Activated T-cell treated with anti-CD3 and anti-CD28 coated beads, Interleukin-2, amount 50 U/mL, for 1 hour (primary cell): ENCODE measurements at places on chromosomes 11 and 22.

- DNase-seq = peak; percentile 54
These were observed 2.6 kb downstream of the CD44 start for GRCh38 chr11:35141571-35141971.

DNA sequence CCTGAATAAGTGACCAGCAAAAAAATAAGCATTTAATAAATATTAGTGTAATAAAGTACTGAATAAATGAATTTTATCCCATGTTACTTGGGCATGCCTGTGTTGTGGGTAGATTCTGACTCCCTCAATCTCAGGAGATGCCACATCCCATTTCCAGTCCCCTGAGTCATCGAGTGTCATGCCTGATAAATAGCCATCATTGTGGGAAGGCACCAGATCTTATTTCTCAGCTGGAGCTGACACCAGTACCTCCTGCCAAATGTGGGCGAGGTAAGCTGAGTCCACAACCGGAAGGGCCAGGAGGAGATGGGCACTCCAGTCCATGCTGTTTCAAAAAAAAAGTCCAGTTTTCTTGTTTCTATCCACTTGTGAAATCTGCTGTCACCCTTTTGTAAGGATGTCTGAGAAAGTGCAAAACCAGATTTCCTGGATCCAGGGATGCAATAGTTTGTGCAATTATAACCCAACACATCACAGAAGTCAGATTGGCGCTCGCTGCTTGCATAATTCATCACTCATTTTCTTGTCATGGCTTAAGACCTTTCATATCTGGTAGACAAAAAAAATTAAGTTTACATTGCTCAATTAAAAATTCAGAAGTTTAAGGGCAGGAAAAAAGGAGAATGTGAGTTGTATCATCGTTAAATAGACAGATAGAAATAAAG is 311.6 kb downstream of the MIAT start:
- DNase-seq = no peak

DNA sequence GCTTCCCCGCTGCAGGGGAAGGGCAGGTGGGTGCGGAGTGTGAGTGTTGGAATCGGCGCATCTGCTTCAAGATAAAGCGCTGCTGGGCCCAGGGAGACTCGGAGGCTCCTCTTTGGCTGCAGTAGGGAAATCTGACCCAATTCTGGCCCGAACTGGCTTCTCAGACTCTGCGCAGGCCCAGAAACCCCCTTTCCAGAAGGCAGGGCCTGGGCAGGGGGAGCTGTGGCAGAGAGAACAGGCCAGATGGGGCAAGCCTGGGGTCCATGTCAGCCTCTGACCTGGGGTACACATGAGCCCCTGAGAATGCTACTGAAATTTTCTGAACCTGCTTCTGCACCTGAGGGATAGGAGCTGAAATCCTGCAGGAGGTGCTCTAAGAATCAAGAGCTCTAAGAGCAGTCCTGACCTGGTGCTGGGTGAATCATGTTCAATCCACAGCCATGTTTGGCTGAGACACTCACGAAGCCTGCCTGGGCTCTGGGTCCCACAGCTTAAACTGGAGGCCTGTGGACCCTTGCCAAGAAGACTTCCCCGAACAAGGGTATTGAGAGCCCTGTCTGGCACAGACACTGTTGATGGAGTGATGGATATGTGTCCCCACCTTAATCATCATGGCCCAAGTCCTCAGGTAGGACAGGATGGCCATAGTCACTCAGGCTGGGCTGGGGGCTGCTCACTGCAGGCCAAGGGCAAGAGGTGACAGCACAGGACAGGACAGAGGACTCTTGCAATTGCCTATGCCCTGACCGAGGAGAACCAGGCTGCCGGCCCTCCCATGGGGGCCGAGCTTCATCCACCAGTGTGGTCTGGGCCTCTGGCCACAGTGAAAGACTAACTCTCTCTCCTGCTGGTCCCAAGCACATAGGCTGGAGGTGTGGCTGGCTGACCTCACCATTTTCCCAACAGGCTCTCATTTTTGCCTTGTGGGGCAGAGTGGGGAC is 6.9 kb downstream of the RAB3IL1 start:
- DNase-seq = no peak

GRCh38 chr11:34214961-34215805 is 109.8 kb downstream of the NAT10 start:
- peak; percentile 23 for DNase-seq

DNA sequence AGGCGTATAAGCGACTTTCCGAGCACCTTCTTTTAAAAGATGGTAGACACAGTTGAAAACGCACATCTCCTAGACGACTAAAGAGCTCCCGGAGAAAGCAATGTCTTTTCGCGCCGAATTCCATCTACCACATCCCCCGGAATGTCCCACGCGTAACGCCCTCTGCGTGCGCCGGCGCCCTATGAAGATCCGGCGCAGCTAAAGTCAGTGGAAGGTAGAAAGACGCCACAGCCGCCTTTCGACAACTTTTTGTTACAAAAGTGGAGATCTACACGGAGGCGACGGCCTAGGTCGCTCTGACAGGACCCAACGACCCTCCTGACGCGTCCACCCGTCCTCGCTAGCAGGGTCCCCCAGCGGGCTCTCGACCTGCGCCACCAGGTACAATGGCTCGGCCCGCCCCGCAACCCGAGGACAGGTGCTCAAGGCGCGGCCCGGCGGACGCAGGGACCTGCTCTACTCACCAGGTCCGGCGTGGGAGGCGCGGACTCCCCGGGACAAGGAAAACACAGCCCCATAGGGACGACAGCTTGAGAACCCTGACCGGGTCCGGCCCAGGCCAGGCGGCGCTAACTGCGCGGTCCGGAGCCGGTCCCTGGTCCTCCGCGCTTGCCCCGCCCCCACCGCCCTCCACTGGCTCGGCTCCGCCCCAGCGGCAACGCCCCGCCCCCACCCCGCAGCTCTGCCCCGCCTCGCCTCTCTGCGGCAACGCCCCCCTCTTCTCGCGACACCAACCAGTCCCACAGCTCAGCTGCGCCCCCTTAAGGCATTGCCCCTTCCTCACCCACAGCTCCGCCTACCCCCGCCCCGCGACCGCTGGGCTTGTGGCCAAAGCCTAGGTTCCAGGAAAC is at the start of gene SVIP:
Gene SVIP, minus strand, starts transcription at position 571 of the 851 bp plus-strand sequence. Its CDS starts 53 bp downstream, at position 518.
- DNase-seq = peak; percentile 94

DNA sequence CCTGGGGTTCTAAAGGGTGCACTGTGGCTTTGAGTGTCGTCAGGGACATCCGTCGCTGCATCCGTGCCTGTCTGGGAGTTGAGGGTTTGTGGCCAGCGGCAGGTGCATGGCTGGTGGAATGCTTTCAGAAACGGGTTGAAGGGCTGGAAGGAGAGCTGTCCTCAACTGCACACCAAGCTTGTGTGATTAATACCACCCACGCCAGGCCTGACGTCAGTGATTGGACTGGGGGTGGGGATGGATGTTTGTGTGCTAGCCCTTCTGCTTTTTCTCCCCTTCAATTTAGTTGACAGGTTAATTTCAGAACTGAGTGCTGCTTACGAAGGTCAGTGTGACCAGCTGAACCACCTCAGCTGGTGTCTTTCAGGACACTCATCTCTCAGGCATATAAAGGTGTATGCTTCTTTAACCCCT is 3.2 kb upstream of the GAB2 start:
- peak; percentile 33 for DNase-seq

DNA sequence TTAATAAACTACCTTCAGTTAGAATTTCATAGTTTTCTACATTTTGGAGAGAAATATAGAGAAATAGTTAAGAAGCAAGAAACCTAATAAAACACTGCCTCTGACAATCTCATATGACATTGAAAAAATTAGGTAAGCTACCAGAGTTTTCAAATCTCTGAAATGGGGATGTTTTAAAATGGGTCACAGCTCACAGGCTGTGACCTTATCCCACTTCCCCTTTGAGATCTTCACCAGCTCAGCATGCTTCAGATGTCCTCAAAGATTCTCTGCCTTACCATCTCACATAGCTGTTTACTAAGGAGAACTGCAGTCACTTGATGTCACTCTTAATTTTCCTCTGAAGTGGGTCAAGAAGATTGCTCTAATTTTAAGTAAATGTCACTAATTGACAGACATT is 717.8 kb downstream of the JRKL start:
- DNase-seq = no peak

DNA sequence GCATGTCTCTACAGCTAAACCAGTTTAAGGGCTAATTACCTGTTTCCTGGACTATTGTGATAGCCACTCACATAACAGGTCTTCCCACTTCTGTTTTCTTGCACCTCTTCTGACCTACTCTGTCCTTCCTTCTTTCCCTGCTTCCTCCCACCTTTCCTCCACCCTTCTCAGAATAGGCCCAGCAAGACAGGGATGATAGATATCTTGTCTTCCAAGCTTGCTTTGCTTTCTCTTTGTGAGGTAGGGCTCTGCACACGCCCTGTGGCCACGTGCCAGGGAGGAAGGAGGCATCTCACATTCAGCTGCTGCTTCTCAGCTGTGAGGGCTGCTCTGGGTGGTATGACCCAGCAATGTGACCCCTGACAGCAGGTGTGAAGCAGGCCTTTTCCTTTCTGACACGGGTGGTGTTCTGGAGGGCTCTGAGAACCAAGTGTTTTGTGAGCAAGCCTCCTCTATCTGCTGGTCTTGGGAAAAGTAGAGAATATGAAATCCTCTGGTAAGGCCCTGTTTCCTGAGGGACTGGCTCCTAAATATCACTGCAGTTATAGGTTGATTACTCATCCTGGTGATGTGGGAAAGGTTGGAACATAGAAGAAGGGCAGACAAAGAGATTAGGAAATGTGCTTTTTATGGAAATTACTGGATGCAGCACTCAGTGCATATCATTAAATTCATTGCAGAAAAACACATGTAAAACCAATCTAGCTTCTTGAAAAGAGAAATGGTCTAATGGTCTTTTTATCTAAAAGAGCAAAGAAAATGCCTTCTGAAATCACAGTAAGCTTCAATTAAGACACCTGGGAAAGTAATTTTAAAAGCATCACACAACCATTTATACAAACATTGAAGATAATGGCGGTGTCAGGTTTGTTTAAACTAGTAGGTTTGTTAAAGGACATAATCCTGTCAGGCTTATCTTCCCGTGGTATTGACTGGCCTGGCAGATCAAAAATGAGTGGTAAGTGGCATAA is 8.5 kb downstream of the AMOTL1 start:
- DNase-seq = no peak

DNA sequence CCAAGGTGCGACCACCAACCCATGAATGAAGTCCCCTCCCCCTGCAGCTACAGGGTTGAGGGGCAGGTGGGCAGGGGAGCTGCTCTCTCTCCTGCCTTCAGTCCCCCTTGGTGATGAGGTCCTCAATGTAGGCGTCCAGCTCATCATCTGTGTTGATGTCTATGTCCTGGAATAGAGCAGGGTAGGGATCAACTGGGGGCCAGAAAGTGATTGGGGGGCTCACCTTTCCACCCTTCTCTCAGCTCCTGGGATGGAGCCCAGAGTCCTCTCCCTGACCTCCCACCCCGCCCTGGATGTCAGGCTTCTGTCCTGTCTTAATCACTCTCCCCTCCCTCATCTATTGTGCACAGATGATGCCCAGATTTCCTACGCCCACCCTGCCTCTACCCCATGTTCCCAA is 41.9 kb downstream of the MORC2 start:
- DNase-seq = no peak

- DNase-seq = no peak
These were observed 356.3 kb downstream of the FAT3 start for GRCh38 chr11:92580908-92581307.

- no peak for DNase-seq
These were observed 331.2 kb downstream of the METTL15 start for GRCh38 chr11:28439403-28439802.

GRCh38 chr22:46646531-46647215 is 26.5 kb downstream of the GRAMD4 start:
- no peak for DNase-seq

GRCh38 chr11:34356576-34356912 is 1.3 kb downstream of the ABTB2 start:
- DNase-seq = no peak

DNA sequence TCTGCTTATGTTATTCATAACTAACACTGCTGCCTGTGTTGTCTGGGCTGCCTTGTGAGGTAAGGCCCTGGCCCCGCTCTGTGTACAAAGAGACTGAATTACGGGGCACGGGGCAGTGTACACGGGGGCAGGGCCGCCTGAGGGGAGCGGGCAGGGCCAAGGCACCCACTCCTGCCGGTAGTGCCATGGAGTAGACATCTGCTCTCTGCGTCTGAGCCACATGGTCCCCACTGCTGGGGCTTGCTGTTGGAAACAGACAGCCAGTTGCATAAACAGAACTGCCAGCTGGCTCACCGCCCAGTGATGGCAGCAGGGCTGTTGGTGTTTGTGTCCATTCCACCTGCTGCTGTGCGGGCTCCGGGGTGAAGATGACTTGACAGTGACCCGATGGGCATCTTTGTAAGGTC is 19.8 kb downstream of the FAM118A start:
- DNase-seq = no peak

DNA sequence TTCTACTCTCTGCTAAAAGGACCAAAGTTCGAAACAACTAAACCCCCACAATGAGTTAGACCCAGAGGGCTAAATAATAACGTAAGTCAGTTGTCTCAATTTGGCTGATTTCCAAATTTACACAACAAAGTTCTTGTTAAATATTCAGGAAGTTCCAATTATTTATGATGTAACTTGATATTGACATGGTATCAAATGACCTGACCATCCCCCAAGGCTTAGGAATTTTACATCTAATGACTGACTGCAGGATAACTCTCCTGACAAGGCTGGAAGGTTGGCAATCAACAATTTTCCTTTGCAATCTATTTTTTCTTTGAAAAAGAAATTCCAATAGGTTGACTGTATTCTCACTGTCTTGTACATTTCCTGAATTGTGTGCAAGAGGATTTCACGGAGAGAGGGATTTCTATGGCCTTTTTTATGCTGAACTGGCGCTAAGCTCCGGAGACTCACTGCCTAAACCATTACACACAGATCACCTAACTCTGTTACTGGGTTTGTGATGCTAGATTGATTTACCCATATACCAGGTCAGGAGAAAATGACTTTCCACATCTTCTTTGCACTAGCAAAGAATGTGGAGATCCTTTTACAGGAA is 9.6 kb upstream of the CDON start:
- DNase-seq = no peak

GRCh38 chr22:48366591-48366990 is 1461.1 kb downstream of the BRD1 start:
- no peak for DNase-seq

GRCh38 chr11:120548682-120549209 is 37.2 kb downstream of the GRIK4 start:
- no peak for DNase-seq

DNA sequence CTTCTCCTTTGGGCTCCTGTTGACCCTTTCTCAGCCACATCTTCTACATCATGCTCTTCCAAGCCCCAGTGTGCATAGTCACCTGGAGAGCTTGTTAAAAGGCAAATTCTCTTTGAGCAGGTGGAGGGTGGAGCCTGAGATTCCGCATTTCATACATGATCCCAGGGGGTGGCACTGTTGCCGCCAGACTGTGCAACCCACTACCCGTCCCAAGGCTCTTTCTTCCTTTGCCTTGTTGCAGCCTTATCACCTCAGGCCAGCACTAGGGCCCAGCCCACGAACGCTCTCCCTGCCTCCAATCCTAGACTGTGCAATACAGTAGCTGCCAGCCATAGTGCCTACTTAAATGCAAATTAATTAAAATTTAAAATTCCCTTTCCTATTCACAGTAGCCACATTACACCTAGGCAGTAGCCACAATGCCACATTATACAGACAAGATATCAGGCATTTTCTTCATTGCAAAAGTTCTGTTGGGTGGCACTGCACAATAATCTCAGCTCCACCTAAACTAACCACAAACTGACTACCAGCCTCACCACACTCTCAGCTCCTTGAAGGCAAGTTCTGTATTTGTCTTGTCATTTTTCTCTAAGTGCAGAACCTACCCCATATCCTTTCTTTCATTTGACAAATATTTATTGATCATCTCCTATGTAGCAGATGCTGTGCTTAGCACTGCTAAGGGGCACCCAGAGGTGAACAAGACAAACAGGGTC is 4.6 kb upstream of the KCNJ5 start:
- no peak for DNase-seq

- DNase-seq = no peak
These were observed 46.2 kb upstream of the CSTF3 start for GRCh38 chr11:33207408-33207985.
